ENCODE measurements at places on chromosomes 12 and 14.
A peak's percentile ranks its signal among the peaks of the same experiment; 100 is the strongest.

- no peak overlapping the region for H3K27ac ChIP-seq
- H3K4me3 ChIP-seq, result no peak overlapping the region
- H3K4me1 ChIP-seq, result no peaks in the 10 kb centered on the region
- DNase-seq, result no peak
These were observed 567.4 kb downstream of the MED13L start for GRCh38 chr12:115710104-115710564.

DNA sequence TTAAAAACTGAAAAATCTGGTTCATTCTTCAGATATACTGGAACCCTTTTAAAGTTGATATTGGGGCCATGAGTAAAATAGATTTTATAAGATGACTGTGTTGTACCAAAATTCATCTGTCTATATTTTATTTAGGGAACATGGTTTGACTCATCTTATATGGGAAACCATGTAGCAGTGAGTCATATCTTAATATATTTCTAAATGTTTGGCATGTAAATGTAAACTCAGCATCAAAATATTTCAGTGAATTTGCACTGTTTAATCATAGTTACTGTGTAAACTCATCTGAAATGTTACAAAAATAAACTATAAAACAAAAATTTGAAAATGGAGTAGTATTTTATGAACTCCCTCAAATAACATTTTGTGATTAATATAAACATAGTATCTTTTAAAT, 14.2 kb downstream of the PTGER2 start:
- H3K27me3 ChIP-seq, result no peaks in the 10 kb centered on the region
- H3K36me3 ChIP-seq, result no peaks in the 10 kb centered on the region

- peaks cover 22% of the 10 kb centered on the region for H3K36me3 ChIP-seq
- no peaks in the 10 kb centered on the region for H3K27me3 ChIP-seq
These were observed 28.5 kb downstream of the KLC1 start for GRCh38 chr14:103657471-103657870.

- no peaks in the 10 kb centered on the region for H3K36me3 ChIP-seq
- H3K4me1 ChIP-seq, result no peaks in the 10 kb centered on the region
These were observed 454.1 kb downstream of the ATP23 start for GRCh38 chr12:58395470-58395869.

- no peak overlapping the region for H3K27ac ChIP-seq
- no peak overlapping the region for H3K4me3 ChIP-seq
- peaks cover 21% of the 10 kb centered on the region for H3K4me1 ChIP-seq
- DNase-seq, result no peak
- no peaks in the 10 kb centered on the region for H3K27me3 ChIP-seq
These were observed 3.4 kb upstream of the NCOR2 start for GRCh38 chr12:124570810-124571209.

- no peaks in the 10 kb centered on the region for H3K27me3 ChIP-seq
- H3K4me1 ChIP-seq, result peaks cover 76% of the 10 kb centered on the region
- H3K27ac ChIP-seq, result peak overlapping the region; percentile 87
- DNase-seq, result no peak
These were observed 8.6 kb upstream of the HDAC7 start for GRCh38 chr12:47828008-47828975.

DNA sequence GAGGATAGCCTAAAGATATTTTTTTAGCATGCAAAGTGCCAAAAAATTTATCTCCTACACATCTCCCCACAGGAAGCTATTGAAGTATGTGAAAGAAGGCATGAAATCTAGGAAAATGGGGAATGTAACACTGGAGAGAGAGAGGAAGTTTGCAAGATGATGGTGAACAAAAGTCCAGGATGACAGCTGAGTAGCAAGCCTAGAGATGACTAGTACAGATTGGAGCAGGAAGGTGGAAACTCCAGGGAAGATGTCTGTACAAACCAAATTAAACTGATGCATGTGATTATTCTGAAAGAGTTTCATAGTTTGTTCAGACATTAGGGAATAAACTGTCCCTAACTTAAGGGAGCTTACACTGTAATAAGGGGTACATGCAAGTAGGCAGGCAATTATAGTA, 99.3 kb downstream of the RAD51B start:
- DNase-seq, result no peak
- H3K27ac ChIP-seq, result no peak overlapping the region
- no peaks in the 10 kb centered on the region for H3K27me3 ChIP-seq
- no peak overlapping the region for H3K4me3 ChIP-seq

GRCh38 chr14:30053103-30053502, 125.5 kb upstream of the PRKD1 start:
- no peak overlapping the region for H3K27ac ChIP-seq
- H3K4me1 ChIP-seq, result no peaks in the 10 kb centered on the region
- H3K4me3 ChIP-seq, result no peak overlapping the region
- H3K36me3 ChIP-seq, result no peaks in the 10 kb centered on the region
- DNase-seq, result no peak

DNA sequence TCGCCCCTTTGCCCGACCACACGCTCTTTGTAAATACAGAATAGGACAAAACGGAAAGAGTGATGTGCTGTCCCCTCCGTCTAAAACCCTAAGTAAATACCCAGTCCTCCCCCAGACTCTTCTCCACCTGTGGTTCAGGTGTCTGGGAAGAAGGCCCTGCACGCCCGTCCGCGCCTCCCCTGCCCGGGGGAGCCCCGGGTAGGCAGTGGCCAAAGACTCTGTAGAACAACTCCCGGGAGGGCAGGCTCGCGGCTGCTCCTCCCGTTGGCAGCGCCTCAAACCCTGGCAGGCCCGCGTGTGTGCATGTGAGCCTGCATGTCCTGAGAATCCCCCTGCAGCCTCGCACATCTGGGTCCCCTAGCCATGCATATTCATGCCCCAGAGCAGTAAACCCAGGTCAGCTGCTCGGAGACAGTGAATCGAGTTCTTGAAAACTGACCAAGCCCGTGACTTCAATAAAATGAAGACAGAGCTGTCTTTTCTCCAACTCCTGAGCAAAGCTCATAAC, 165.8 kb downstream of the MON2 start:
- H3K36me3 ChIP-seq, result no peaks in the 10 kb centered on the region
- no peaks in the 10 kb centered on the region for H3K27me3 ChIP-seq
- peaks cover 15% of the 10 kb centered on the region for H3K4me1 ChIP-seq
- H3K27ac ChIP-seq, result peak overlapping the region; percentile 59
- H3K4me3 ChIP-seq, result peak overlapping the region; percentile 69
- DNase-seq, result no peak

- no peak overlapping the region for H3K27ac ChIP-seq
- H3K27me3 ChIP-seq, result peaks cover 55% of the 10 kb centered on the region
- H3K4me3 ChIP-seq, result no peak overlapping the region
These were observed 25.3 kb upstream of the TMEM260 start for GRCh38 chr14:56554301-56554700.

DNA sequence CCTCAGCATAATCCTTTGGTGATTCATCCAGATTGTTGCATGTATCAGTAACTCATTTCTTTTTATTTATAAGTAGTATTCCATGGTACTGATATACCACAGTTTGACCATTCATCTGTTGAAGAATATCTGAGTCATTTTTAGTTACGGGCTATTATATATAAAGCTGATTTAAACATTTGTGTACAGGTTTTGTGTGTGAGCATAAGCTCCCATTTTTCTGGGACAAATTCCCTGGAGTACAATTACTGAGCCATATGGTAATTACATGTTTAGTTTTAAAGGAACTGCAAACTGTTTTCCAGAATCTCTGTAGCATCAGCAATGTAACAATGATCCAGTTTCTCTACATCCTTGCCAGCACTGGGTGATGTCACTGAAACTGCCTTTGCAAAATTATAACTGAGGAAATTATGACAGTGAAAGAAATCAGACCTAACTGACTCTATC, 236.2 kb upstream of the KRR1 start:
- no peaks in the 10 kb centered on the region for H3K4me1 ChIP-seq
- no peak overlapping the region for H3K4me3 ChIP-seq
- no peaks in the 10 kb centered on the region for H3K36me3 ChIP-seq

- no peaks in the 10 kb centered on the region for H3K27me3 ChIP-seq
- no peak overlapping the region for H3K27ac ChIP-seq
- H3K36me3 ChIP-seq, result no peaks in the 10 kb centered on the region
These were observed 271.4 kb upstream of the SRRM4 start for GRCh38 chr12:118709946-118710345.

- peaks cover 79% of the 10 kb centered on the region for H3K27me3 ChIP-seq
- no peak for DNase-seq
- H3K36me3 ChIP-seq, result no peaks in the 10 kb centered on the region
- H3K27ac ChIP-seq, result no peak overlapping the region
- no peak overlapping the region for H3K4me3 ChIP-seq
These were observed 198.9 kb downstream of the RBM19 start for GRCh38 chr12:113766879-113767878.

GRCh38 chr12:108514468-108514972, 557 bp upstream of the FICD start:
- H3K4me1 ChIP-seq, result peaks cover 19% of the 10 kb centered on the region
- H3K4me3 ChIP-seq, result peak overlapping the region; percentile 70
- DNase-seq, result no peak
- H3K27ac ChIP-seq, result no peak overlapping the region
- H3K36me3 ChIP-seq, result peaks cover 7% of the 10 kb centered on the region

DNA sequence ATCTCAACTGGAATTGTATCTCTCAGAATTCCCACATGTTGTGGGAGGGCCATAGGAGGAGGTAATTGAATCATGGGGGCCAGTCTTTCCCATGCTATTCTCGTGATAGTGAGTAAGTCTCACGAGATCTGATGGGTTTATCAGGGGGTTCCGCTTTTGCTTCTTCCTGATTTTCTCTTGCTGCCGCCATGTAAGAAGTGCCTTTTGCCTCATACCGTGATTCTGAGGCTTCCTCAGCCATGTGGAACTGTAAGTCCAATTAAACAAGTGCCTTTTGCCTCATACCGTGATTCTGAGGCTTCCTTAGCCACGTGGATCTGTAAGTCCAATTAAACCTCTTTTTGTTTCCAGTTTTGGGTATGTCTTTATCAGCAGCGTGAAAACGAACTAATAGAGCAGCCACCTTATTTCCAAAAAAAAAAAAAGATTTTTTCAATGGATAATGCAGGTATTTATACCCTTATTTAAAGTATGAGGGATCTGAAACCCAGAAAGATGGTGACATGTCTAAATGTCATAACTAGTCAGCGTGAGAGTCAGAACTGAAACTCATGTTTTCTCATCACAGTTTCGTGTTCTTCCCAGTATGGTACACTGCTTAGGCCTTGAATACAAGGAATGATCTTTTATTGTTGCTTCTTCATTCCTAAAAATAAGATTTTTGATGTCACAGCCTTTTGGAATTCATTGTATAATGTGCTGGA, 89.6 kb downstream of the ERC1 start:
- no peaks in the 10 kb centered on the region for H3K4me1 ChIP-seq
- no peak overlapping the region for H3K4me3 ChIP-seq
- H3K36me3 ChIP-seq, result no peaks in the 10 kb centered on the region
- no peaks in the 10 kb centered on the region for H3K27me3 ChIP-seq
- no peak overlapping the region for H3K27ac ChIP-seq

DNA sequence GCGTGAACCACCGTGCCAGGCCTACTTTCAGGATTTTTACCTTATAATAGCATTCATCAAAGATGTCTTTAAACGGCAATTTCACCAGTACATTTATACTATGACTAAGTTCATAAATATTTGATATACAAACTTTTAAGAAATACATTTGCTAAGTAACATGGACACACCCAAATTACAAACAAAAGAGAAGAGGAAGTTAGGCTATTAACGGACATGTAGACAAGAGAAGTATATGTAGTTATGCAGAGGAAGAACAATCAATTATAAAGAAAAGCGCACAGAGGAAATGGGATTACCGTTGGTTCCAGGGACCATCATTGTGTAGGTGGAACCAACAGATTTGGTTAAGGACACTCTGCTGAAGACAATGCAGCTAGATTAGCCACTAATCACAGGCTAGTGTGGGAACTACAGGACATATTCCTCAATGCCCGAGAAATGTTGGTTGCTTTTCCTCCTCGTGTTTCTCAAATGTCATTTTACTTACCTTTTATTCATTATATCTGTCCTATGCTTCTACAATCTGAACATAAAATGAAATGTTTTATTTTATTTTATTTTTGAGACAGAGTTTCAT, 24.0 kb upstream of the PKP2 start:
- no peaks in the 10 kb centered on the region for H3K36me3 ChIP-seq
- no peak for DNase-seq
- H3K27me3 ChIP-seq, result no peaks in the 10 kb centered on the region
- H3K4me1 ChIP-seq, result no peaks in the 10 kb centered on the region

- H3K4me1 ChIP-seq, result peaks cover 6% of the 10 kb centered on the region
- no peak overlapping the region for H3K27ac ChIP-seq
- no peak overlapping the region for H3K4me3 ChIP-seq
- H3K36me3 ChIP-seq, result no peaks in the 10 kb centered on the region
These were observed 79.6 kb downstream of the EPS8 start for GRCh38 chr12:15709551-15709950.

- no peak overlapping the region for H3K4me3 ChIP-seq
- H3K36me3 ChIP-seq, result no peaks in the 10 kb centered on the region
- H3K27me3 ChIP-seq, result no peaks in the 10 kb centered on the region
These were observed 57.2 kb upstream of the AEBP2 start for GRCh38 chr12:19382111-19382526.

- no peaks in the 10 kb centered on the region for H3K36me3 ChIP-seq
- peak overlapping the region; percentile 79 for H3K27ac ChIP-seq
- peaks cover 5% of the 10 kb centered on the region for H3K27me3 ChIP-seq
These were observed 9.9 kb upstream of the LBHD2 start for GRCh38 chr14:103073876-103074728.
